Fibroblast of gingiva (primary cell): ENCODE measurements at places on chromosomes 1 and 21.

DNA sequence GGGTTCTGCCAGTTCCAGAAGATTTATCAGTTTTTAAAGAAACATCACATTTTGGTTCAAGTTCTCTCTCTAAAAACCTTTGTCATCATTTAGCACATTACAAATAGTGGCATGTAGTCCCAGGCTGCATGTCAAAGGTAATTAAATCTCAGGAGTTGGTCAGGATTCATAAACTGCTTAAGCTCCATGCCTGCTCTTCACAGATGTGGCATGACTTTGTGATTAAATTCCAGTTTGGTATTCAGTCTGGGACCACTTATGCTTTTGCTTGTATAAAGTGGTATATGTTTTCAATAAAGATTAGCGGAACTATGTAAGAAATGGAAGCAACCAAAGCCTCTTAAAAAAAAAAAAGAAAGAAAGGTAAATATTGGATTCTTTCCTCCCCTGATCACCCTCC, 408.0 kb downstream of the DISC1 start:
- no peak for DNase-seq

- no peak for DNase-seq
Measured at GRCh38 chr1:81809808-81810207, 9.1 kb downstream of the ADGRL2 start.

DNA sequence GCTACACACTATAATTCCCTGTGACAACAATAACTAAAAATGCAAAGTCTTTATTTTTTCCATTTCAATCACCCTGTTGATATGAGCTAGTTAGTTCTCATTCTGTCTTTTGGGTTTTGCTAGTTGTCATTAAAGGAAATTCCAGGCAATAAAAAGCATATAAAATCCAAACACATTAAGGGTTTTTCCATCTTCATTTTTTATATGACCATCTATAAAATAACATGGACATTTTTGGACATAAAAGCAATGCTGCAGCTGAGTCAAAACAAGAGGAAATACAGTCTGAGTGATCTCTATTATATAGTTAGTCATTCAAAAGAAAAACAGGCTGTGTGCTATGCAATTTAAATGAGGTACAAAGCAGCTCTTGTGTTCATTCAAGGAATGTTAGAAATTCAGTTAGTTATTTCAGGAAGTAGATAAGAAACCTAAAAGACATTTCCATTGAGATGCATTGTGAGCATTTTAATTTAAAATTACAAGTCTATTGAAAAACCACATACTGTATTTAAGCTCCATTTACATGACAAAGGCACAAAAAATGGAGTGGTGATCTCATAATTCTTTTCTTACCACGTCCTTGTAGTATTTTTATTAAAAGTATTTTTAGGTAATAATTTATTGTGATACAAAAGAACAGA, 67.3 kb upstream of the BCL10 start:
- no peak for DNase-seq

GRCh38 chr21:38985568-38986378, 180.0 kb downstream of the ETS2 start:
- peak; percentile 97 for DNase-seq
